ENCODE measurements at places on chromosomes 16 and 17.

- no peak for DNase-seq
These were observed 64.1 kb upstream of the SREBF1 start for GRCh38 chr17:17900615-17901520.

- peak; percentile 74 for DNase-seq
These were observed 88.4 kb upstream of the ATF7IP2 start for GRCh38 chr16:10297341-10298006.

- no peak for DNase-seq
These were observed 25.3 kb upstream of the PYY start for GRCh38 chr17:43979011-43979410.

GRCh38 chr16:47634126-47634525 lies 173.0 kb downstream of the PHKB start:
- DNase-seq = no peak

- DNase-seq = no peak
These were observed 32.2 kb downstream of the ITGAE start for GRCh38 chr17:3768769-3769168.

- no peak for DNase-seq
These were observed 1.5 kb downstream of the CDK12 start for GRCh38 chr17:39462631-39463375.

- no peak for DNase-seq
These were observed 26.0 kb downstream of the DYNLL2 start for GRCh38 chr17:58109197-58109596.

GRCh38 chr16:57422026-57422944 lies 17.7 kb downstream of the CCL17 start:
- no peak for DNase-seq

- no peak for DNase-seq
These were observed 248.3 kb upstream of the CIBAR2 start for GRCh38 chr16:85360323-85361277.

GRCh38 chr17:28665994-28666393 lies 4.0 kb downstream of the SUPT6H start:
- no peak for DNase-seq

DNA sequence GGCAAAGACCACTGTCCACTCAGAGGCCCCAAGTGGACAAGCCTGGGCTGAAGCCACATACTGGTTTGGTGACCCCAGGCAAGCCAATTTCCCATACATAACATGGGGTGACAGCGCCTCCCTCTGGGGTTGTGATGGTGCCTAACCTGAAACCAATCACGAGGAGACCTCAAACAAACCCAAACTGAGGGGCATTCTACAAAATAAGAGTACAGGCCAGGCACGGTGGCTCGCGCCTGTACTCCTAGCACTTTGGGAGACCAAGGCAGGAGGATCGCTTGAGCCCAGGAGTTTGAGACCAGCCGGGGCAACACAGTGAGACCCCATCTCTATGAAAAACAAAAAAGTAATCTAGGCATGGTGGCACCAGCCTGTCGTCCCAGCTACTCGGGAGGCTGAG lies 3.6 kb downstream of the P2RX5 start:
- no peak for DNase-seq

GRCh38 chr16:26951950-26952349 lies 114.8 kb upstream of the C16orf82 start:
- DNase-seq = no peak

DNA sequence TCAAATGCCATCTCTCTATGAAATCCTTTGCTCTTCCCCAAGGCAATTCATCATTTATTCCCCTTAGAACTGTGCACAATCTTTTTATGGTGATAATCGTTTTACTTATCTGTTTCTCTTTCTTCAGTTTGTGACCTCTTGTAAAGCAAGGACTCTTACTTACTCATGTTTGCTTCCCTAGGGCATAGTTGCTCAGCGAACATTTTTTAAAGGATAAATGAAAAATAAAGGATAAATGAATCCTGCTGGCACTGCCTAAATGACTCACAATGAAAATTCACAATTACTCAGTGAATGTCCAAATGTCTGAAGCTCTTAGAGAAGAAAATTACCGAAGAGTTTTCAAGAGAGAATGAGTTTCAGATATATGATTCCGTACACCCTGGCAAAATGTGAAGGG lies 671.7 kb downstream of the CDH11 start:
- no peak for DNase-seq

DNA sequence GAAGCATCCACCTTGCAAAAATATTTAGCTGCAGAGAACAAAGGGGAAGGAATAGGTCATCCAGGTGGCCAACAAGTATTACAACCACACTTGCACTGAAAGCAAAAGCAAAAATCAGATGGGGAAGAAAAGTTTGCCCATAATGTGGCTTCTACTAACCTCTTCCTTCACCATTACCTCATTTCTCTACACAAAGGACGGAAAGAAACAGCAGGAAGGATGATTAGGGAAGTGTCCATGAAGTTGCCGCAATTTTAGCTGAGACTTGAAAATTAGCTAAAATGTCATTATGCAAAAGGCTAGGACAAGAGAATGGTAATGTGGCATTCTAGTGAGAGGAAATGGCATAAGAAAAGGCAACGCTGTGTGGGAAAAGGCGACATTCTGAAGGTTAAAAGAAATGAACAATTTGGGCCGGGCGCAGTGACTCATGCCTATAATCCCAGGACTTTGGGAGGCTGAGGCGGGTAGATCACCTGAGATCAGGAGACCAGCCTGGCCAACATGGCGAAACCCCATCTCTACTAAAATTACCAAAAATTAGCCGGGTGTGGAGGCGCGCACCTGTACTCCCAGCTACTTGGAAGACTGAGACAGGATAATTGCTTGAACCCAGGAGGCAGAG lies 13.7 kb downstream of the KANSL1 start:
- peak; percentile 98 for DNase-seq

DNA sequence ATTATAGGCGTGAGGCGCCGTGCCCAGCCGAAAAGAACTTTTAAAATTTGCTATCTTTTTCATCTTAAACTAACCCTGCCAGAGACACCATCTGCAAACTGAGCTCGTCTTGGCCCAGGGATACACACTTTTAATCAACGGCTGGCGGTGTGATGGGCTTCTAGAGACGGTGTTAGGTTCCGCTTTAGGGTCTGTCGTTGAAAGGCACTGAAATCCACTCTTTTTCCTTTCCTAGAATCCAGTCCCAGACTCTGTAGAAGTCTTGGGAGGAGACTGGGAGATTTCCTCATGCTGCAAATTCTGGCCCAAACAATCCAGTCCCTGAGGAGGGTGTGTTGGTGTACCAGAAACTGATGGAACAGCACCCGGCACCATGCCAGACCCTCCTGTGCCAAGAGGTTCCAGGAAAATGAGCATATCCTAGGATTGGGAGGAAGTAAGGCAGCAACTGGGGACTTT lies 52.0 kb upstream of the TEX2 start:
- no peak for DNase-seq

DNA sequence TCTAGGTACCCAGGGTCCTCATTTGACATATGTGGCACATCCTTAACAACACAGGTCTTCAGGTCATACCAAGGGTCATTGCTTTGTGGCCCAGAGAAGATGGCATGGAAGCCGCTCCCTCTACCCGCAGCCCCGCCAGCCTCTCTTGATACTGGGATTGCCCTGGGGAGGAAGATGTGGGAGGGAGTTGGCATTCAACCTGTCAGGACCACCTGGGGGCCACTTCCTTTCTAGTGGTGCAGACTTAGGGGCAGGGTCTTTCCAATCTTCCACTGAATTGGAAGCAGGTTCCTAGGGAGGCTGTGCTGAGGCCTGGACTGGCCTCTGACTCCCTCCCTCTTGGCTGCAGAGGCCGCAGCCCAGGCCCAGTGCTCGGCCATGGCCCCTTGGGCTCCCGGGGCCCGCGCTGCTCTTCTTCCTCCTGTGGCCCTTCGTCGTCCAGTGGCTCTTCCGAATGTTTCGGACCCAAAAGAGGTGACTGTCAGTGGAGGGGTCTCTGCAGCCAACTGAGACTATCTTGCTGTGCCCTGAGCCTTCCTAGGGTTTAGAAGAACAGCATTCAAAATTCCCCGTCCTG lies 5.1 kb upstream of the HEXIM1 start:
- no peak for DNase-seq

- DNase-seq = no peak
These were observed 110.7 kb downstream of the AATF start for GRCh38 chr17:37059493-37059892.

GRCh38 chr16:87056083-87056482 lies 261.1 kb downstream of the C16orf95 start:
- no peak for DNase-seq

DNA sequence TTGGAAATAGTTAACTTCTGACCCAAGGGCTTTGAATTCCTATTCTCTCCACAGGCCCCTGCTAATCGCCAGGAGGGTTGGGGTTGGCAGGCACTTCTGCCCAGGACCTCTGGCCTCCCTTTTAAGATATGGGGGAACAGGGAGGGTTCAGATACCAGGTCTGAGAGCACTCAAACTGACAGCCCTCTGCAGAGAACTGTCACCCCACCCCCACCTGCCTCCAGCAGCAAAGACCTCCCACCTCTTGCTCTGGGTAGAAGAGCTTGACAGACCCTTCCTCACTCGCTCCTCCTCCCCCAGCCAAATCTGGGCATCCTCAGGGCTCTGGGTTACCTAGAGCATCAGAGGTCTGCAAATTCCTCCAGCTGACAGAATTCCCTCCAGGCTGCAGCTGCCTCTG lies 11.6 kb downstream of the CDH3 start:
- DNase-seq = no peak

GRCh38 chr17:33019161-33019890 lies 27.7 kb downstream of the SPACA3 start:
- no peak for DNase-seq

DNA sequence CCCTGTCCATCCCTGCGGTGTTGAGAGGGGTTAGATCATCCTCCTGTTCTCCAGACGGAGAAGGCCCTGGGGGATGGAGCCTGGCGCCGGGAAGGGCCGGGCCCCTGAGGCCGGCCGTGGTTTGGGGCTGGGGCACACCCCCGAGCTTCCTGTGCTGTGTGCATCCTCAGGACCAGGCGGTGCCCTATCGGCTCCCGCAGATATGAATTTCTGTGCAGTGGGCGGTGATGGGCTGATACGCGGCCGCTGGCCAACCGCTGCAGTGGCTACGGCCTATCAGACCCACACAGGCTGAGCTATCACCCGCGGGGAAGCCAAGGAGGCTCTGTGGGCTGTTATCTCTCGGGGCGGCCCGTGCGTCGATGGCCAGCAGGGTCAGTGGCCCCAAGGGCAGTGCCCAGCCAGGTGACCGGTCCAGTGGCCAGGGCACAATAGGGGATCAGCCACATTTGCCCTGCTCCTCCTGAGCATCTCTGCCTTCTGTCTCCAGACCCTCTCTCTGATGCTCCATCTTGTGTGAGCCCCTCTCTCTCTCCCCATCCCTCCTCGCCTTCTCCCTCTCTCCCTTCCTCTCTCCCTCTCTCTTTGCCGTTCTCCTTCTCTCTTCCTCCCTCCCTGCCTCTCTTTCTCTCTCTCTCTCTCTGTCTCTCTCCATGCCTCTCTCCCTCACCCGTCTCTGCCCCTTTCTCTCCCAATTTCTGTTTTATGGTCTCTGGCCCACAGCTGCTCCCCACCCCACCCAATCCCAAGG lies 38.7 kb downstream of the ZFPM1 start:
- no peak for DNase-seq

DNA sequence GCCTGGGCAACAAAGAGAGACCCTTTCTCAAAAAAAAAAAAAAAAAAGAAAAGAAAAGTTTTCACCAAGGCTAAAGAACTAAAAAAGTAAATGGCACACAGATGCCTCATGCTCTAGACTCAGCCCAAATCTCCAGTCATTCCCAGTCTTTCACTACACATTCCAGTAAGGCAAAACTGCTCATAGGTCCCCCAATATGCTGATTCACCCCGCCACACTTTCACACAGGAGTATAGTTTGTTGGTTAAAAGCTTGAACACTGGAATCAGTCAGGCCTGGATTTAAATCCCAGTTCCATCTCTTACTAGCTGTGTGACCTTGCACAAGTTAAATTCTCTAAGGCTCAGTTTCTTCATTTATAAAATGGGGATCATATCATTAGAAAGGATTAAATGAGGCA lies 1.9 kb downstream of the PIGS start:
- no peak for DNase-seq

DNA sequence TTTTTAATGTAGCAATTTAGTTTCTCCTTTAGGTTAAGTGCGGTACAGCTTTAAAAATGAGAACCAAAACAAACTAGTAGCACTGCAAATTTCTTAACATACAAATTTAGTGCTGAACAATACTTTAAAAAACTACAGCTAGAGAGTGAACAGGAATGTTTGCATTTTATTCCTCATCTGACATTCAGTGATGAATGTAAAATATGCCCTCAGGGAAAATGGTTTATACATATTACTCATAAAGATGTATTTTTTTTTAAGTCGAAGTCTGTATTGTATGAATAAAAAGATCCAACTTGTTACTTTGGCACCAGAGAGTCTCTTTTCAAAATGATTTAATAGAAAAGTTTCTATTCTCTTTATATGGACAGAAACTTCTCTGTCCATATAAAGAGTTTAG lies 96.8 kb downstream of the BRIP1 start:
- no peak for DNase-seq

DNA sequence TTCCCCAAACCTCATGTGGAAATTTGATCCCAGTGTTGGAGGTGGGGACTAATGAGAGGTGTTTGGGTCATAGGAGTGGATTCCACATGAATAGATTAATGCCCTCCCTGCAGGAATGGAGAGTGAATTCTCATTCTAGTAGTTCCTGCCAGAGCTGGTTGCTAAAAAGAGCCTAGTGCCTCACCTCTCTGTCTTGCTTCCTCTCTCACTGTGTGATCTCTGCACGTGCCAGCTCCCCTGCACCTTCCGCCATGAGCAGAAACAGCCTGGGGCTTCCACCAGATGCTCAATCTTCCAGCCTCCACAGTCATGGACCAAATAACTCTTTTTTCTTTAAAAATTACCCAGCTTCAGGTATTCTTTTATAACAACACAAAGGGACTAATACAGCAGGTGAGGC lies 72.9 kb upstream of the CLEC3A start:
- DNase-seq = no peak

- no peak for DNase-seq
These were observed 200.4 kb downstream of the AXIN2 start for GRCh38 chr17:65360961-65361552.

DNA sequence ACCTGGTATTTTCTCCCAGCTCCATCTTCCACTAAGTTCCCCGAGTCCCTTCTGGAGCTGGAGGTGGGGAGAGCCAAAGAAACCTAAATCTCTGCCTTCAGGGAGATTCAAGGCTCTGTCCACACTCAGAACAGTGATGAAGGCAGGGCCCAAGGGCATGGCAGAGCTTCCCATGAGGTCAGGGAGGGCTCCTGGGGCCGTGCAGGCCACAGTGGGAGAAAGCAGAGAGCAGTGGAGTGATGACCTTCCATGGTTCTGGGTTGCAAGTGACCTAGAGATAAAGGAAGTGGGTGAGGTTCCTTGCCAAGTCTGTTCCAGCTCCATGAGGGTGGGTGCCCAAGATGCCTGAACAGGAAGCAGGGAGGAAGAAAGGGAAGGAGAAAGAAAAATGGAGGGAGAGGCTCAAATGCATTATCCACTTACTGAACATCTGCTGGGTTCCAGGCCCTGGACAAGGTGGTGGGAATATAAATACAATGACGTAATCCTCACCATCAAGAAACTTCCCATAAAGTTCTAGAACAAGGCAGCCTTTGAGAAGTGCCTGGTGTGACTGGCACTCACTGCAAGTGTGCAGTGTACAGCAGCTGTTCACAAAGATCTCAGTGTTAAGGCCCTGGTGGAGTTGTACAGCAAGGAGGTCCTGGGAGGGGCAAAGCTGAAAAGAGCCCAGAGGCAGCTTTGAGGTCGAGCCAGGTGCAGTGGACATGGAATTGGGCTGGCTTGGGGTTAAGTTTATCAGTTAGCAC lies 13.3 kb downstream of the TBKBP1 start:
- DNase-seq = no peak
